ENCODE measurements at places on chromosomes 2 and 18.

- DNase-seq, result no peak
Observed at GRCh38 chr2:9228088-9228751, 21.6 kb downstream of the ASAP2 start.

GRCh38 chr18:6810191-6810590 lies 80.7 kb downstream of the ARHGAP28 start:
- no peak for DNase-seq

- no peak for DNase-seq
Observed at GRCh38 chr2:109340381-109340780, 211.4 kb downstream of the SH3RF3 start.

- no peak for DNase-seq
Observed at GRCh38 chr2:70509565-70509964, 44.1 kb downstream of the TGFA start.

- DNase-seq, result no peak
Observed at GRCh38 chr18:63762518-63762917, 12.7 kb upstream of the SERPINB7 start.

- no peak for DNase-seq
Observed at GRCh38 chr2:224670203-224670602, 46.0 kb downstream of the CCDC195 start.

- DNase-seq, result no peak
Observed at GRCh38 chr2:100274566-100275199, 47.6 kb downstream of the LONRF2 start.

- peak; percentile 29 for DNase-seq
Observed at GRCh38 chr2:158214431-158214830, 112.8 kb downstream of the UPP2 start.

GRCh38 chr18:50247561-50247960 lies 18.7 kb downstream of the CFAP53 start:
- DNase-seq, result no peak

DNA sequence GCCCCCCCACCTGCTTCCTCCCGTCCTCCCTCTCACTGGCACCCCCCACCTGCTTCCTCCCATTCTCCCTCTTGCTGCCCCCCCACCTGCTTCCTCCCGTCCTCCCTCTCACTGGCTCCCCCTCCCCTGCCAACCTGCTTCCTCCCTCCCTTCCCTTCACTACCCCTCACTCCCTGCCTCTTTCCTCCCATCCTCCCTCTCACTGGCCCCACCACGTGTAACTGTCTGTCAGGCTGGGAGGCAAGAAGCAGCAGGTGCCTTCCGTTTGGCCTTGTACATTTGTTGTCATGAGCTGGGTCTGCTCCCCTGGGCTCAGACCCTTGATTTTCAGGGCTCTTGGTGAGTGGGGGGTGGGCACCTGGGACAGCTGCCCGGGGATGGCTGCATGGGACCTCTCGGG lies 19.1 kb downstream of the RTP5 start:
- DNase-seq, result no peak

GRCh38 chr18:56368066-56368465 lies 270.3 kb downstream of the TXNL1 start:
- no peak for DNase-seq

DNA sequence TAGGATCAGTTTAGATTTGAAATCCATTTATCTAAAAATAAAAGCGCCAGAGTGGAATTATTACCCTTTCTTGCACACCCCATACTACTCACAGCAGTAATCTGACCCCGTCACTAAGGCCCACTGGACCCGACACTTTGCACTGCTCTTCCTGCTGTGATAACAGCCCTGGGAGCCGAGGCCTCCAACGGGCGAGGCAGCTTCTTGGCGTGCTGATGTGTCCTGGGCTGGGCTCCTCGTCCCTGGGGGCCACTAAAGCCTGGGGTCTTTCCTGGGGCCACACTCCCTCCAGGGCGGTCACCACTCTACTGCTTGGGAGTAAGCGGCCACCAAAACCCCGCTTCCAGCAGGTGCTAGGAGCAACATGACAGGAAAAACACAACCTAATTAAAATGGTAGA lies 61.7 kb downstream of the ZAP70 start:
- no peak for DNase-seq

GRCh38 chr2:28721601-28722191 lies 29.9 kb upstream of the PPP1CB start:
- DNase-seq, result no peak

DNA sequence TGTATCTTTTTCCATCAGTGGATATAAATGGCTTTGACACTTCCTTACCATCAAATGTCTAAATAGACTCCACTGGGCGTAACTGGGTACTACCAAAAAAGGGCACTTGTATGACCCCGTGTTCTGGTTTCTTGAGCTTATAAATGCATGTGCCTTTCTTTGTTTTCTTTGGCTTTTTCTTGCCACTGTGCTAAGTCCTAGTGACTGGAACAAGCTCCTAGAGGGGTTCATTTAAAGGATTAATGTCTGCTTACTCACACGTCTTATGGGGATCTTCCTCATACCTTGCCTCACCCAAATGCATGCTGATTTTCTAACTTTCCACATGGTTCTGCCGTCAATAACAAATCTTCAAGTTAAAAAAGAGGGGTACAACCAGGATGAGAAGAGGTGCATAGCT lies 19.8 kb upstream of the ZNF532 start:
- no peak for DNase-seq

GRCh38 chr2:101508636-101509035 lies 33.7 kb upstream of the RFX8 start:
- DNase-seq, result no peak

DNA sequence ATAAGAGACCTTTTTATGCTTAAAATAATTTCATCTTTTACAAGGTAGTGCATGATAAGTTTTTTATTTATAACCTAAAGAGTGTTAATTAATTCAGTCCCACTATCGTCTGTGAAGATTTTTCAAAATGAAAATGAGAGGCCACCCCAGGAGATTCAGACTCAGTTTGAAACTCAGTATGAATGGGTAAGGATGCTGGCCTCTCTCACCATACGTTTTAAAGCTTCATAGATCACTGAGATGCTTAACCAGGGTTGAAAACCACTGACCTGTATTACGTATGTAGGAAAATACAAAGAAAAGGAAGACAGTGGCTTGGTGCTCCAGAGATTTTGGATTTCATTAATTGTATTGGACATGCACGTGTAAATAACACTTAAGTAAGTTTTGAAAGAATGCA lies 278.7 kb downstream of the FSIP2 start:
- DNase-seq, result no peak

DNA sequence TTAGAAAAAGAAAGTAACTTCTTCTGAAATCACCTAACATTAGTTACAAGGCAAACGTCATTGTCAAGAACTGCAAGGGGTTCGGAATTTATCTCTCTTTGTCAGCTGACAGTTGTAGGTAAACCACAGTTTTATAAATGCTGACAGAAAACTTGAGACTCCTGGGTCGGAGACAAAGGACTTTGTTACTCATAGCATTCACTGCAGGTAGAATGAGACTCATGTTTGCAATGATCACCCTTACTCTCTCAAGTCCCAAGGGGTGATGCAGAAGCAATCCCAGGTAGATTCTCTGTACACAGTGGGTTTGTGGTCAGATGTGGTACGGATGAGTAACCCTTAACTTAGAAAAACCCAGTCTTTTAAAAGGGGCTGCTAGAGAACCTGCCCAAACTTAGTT lies 757.8 kb downstream of the TRIB2 start:
- DNase-seq, result no peak

DNA sequence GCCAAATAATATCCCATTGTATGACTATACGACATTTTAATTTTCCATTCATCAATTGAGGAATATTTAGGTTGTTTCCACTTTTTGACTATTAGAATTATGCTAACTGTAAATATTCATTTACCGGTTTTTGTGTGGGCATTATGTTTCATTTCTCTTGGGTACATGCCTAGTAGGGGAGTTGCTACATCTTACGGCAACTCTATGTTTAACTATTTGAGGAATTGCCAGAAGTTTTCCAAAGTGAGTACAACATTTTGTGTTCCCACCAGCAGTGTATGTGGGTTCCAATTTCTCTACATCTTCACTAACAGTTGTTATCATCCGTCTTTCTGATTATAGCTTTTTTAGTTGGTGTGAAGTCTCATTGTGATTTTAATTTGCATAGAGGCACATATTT lies 1.6 kb upstream of the KDSR start:
- no peak for DNase-seq

- DNase-seq, result no peak
Observed at GRCh38 chr2:236166796-236167296, 1.3 kb downstream of the GBX2 start.

DNA sequence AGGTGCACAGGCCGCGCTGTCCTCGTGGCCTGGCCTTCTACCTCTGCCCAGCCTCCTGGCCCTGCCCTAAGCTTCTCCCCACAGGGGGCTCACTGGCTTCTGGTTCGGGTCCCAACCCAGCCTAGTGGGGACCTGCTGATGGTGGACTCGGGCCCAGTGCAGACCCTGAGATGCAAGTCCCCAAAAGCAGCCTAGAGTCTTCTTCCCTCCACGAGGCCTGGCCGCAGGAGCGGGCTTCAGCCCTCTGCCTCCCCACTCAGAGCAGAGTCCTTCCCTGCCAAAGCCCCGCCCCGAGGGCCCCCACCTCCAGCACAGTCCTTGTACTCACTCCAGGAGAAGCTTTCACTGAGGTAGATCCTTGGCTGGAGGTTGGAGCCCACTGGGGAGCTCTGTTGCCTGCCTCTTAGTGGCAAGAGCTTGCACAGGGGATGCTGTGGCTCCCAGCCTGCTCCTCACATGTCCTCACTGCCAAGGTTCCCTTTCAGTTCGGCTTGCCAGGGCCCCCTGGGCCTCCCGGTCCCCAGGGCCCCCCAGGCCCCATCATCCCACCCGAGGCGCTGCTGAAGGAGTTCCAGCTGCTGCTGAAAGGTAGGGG lies 3.6 kb downstream of the ERFE start:
- DNase-seq, result peak; percentile 59

DNA sequence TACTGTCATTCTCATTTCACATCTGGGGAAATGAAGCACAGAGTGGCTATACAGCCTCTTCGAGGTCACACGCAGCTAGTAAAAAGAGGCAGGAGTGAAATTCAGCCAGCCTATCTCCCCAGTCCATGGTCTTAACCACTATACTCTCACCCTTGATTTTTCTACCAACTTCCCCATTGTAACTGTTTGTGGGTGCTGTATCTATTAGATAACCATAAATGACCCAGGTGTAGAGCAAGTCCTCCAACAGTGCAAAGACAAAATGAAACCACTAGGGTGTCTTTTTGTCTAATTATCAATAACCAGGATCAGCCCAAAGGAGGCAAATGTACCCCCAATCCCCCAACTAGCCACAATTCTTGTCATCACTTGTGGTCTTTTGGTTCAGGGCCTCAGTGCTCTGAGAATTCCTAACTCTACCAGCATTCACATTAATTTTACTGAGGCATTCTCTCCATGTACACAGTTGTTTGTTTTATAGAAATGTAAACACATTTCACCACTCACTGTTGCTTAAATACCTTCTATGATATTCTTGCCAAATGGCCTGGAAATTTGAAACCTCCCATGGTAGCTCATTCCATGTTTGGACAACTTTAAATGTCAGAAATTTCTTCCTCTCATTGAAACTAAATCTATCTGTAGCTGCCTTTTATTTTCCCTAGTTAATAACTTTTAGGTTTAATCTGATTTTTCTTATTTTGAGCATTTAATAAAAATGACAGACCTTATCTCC lies 58.7 kb downstream of the SLC40A1 start:
- DNase-seq, result peak; percentile 90

- no peak for DNase-seq
Observed at GRCh38 chr2:68501768-68502167, 34.4 kb downstream of the APLF start.

- DNase-seq, result no peak
Observed at GRCh38 chr2:238136820-238137537, 1.5 kb upstream of the KLHL30 start.

GRCh38 chr2:205283736-205284270 lies 398.5 kb upstream of the NRP2 start:
- DNase-seq, result no peak

- no peak for DNase-seq
Observed at GRCh38 chr18:69402533-69402989, 1.9 kb downstream of the DOK6 start.

GRCh38 chr2:171330155-171330956 lies 103.4 kb downstream of the METTL8 start:
- no peak for DNase-seq

GRCh38 chr18:44987371-44987770 lies 306.7 kb downstream of the SETBP1 start:
- no peak for DNase-seq

DNA sequence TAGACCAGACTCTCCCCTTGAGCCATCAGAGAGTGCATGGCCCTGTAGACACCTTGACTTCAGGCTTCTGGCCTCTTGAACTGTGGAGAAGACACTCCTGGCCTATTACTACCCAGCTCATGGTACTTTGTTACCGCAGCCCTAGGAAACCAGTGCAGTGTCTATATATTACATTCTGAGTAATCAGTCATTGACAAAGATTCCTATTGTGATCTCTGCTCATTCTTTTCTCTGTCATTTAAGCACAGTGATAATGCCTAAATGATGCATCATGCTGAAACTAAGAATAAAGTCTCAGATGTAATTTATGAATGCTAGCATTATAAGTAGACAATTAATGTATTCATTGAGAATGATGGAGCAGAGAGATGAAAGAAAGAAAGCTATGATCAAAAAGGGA lies 603.5 kb downstream of the SOCS6 start:
- DNase-seq, result no peak

DNA sequence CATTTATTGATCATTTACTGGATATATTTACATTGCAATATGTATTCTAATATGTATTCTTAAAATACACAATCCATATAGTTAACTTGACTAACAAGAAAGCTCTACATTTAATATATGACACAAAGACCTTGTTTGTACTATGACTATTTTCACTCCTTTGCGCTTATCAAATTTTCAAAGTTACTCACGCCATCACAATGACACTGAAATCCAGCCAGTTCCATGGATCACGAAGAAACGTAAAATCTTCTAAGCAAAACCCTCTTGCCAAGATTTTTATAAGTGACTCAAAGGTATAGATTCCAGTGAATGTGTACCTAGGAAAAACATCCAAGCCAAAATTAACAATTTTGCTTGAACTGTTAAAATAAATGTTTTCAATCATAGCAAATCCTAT lies 39.6 kb downstream of the SCN3A start:
- no peak for DNase-seq

GRCh38 chr18:11578799-11579198 lies 30.6 kb upstream of the SLC35G4 start:
- no peak for DNase-seq

GRCh38 chr2:165660361-165660760 lies 133.7 kb downstream of the GALNT3 start:
- DNase-seq, result no peak

DNA sequence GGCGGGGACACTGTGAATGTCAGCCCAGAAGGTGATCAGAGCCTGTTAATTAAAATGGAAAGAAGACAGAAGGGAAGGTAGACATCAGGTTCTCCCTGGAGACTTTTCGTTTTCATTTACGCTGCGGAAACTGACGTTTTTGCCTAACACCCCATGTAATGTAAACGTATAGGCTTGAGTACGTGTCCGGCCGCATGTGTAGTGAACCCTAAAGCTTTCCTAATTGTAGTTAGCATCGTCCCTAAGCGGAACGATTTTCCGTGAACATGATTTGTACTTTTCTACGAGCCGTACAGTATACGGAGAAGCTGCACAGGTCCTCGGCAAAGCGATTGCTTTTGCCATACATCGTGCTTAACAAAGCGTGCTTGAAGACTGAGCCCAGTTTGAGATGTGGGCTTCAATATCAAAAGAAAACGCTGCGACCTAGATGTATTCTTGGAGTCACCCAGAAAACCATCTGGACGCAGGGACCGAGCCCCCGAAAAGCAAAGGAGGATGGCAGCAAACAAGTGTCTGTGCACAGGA lies 284 bp downstream of the TIMM21 start:
- no peak for DNase-seq
